ENCODE measurements at places on chromosomes 2 and 18.

- no peak for DNase-seq
These were observed 890 bp upstream of the SLC4A3 start for GRCh38 chr2:219626540-219626939.

DNA sequence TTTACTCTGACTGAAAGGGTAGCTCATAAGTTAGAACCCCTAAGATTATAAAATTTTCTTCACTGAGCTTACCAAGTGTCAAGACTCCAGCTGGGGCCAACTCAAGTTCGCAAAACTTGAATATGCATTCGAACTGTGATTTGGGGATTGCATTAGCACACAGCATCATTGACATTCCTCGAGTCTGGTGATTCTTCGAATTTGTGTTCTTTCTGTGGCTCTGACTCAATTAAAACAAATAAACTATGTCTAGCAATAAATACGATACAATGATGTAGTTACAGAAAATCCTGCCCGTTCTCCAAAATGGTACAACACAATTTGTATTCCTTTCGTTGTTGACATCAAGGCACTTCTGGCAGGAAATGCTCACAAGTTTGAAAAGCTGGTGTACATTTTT, 11.1 kb downstream of the CCL20 start:
- no peak for DNase-seq

- no peak for DNase-seq
These were observed 5.4 kb upstream of the NCKAP5 start for GRCh38 chr2:133573491-133574162.

GRCh38 chr18:49573835-49574234, 12.0 kb downstream of the LIPG start:
- no peak for DNase-seq

GRCh38 chr18:13266218-13267100, 47.9 kb downstream of the LDLRAD4 start:
- no peak for DNase-seq

DNA sequence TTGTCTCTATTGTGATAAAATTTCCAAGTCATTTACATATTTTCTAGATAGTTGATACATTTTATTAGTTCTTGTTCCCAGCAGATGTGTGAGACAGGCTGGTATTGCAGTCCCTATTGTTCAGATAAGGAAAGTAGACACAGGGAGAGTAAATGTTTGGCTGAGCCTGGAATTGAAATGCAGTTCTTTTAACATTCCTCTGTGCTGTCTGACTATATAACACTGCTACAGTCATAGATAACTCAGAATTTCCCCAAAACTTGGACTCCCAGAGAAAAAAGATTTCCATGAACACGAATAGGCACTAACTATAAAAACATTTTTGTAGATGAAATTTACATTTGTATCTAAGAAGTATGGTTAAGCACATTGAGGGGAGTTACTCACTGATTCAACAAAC, 71.4 kb downstream of the PLCL1 start:
- no peak for DNase-seq

- DNase-seq = no peak
These were observed 3.9 kb upstream of the TMEM163 start for GRCh38 chr2:134722728-134723127.

DNA sequence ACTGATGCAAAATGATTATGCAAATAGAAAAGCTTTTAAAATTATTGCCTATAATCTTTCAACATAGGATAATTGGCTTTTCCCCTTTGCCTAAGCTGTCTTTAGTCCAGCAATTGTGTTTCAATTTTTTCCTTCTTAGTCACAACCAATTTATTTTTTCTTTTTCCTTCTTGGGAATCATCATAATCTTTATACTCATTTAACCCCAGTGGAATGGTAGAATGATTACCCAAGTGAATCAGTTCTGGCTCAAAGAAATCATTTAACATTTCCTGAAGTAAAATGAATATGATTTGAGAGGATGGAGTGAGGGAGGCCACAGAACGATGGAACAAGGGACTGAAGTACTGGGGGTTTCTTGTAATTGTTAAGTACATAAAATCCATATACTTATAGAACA, 93.0 kb upstream of the CRIM1 start:
- no peak for DNase-seq

GRCh38 chr2:160238392-160238791, 38.3 kb upstream of the ITGB6 start:
- no peak for DNase-seq
